ENCODE measurements at places on chromosomes 3 and 15. TPM values are rescaled to one million over a fixed set of nuclear protein-coding genes. Genes with fewer than 3 reads are reported as not detected.

GRCh38 chr3:46953234-46954010 lies 23.1 kb downstream of the CCDC12 start:
- H3K27me3 ChIP-seq = no peaks in the 10 kb centered on the region
- no peak for DNase-seq
- no peak overlapping the region for H3K27ac ChIP-seq

GRCh38 chr3:47976135-47976732 lies 40.0 kb downstream of the MAP4 start:
- H3K27ac ChIP-seq = no peak overlapping the region
- peaks cover 5% of the 10 kb centered on the region for H3K36me3 ChIP-seq
- no peaks in the 10 kb centered on the region for H3K27me3 ChIP-seq
- no peak for DNase-seq

- DNase-seq = no peak
- H3K4me1 ChIP-seq = peaks cover 43% of the 10 kb centered on the region
- H3K36me3 ChIP-seq = no peaks in the 10 kb centered on the region
These were observed 3.4 kb downstream of the HYAL3 start for GRCh38 chr3:50295553-50296431.

- no peak overlapping the region for H3K27ac ChIP-seq
- peak; percentile 15 for DNase-seq
- H3K36me3 ChIP-seq = no peaks in the 10 kb centered on the region
- H3K27me3 ChIP-seq = no peaks in the 10 kb centered on the region
These were observed 397.5 kb upstream of the ATP10A start for GRCh38 chr15:26260517-26261133.

- H3K27ac ChIP-seq = no peak overlapping the region
- no peak overlapping the region for H3K4me3 ChIP-seq
- DNase-seq = no peak
- peaks cover 2% of the 10 kb centered on the region for H3K4me1 ChIP-seq
- H3K36me3 ChIP-seq = peaks cover 18% of the 10 kb centered on the region
These were observed 37.8 kb downstream of the BOC start for GRCh38 chr3:113249111-113249510.

- H3K4me1 ChIP-seq = peaks cover 3% of the 10 kb centered on the region
- no peaks in the 10 kb centered on the region for H3K27me3 ChIP-seq
- peaks cover 6% of the 10 kb centered on the region for H3K36me3 ChIP-seq
- peak overlapping the region; percentile 68 for H3K27ac ChIP-seq
- DNase-seq = peak; percentile 55
These were observed 1.1 kb downstream of the PIAS1 start for GRCh38 chr15:68055224-68055705.

Gene ECE2
- 2.1 TPM for polyA plus RNA-seq

GRCh38 chr3:174126990-174127758 lies 729.6 kb downstream of the NLGN1 start:
- H3K27me3 ChIP-seq = no peaks in the 10 kb centered on the region
- H3K4me3 ChIP-seq = no peak overlapping the region
- DNase-seq = no peak
- no peaks in the 10 kb centered on the region for H3K4me1 ChIP-seq

DNA sequence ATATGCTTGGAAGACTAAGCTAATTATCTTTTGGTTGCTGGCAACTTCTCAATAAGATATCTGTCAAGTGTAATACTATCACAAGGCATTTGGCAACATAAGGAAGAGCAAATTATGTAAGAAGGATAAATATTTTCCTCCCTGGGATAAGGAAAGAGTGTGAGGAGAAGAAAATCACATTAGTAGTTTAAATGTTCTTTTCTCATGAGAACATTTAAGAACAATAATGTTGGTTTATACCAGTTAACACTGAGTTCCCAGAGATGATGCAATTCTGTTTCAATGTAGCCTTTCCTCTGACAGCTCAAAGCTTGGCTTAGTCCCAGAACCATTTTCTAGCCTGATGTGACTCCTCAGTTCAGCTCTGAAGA lies 66.1 kb upstream of the NPHP3 start:
- no peak overlapping the region for H3K4me3 ChIP-seq
- no peaks in the 10 kb centered on the region for H3K4me1 ChIP-seq
- H3K27me3 ChIP-seq = no peaks in the 10 kb centered on the region
- H3K27ac ChIP-seq = no peak overlapping the region

DNA sequence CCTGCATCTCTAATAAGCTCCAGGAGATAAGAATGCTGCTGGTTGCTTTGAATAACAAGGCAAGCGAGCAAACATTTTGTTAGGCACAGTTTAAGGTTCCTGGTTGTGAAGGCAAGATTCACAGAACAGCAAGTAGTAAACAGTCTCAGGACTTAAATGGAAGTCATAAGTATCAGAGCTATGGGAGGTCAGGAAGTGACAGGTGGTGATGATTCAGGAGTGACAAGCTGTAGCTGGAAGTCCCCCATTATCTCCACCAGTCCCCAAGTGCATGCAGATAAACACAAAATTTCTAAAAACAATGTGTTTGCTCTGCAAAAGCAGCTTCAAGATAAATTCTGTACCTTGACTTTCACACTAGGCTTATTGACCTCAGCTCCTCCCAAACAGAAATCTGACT lies 3.3 kb downstream of the FETUB start:
- H3K4me1 ChIP-seq = peaks cover 6% of the 10 kb centered on the region
- no peaks in the 10 kb centered on the region for H3K27me3 ChIP-seq
- no peak overlapping the region for H3K27ac ChIP-seq

DNA sequence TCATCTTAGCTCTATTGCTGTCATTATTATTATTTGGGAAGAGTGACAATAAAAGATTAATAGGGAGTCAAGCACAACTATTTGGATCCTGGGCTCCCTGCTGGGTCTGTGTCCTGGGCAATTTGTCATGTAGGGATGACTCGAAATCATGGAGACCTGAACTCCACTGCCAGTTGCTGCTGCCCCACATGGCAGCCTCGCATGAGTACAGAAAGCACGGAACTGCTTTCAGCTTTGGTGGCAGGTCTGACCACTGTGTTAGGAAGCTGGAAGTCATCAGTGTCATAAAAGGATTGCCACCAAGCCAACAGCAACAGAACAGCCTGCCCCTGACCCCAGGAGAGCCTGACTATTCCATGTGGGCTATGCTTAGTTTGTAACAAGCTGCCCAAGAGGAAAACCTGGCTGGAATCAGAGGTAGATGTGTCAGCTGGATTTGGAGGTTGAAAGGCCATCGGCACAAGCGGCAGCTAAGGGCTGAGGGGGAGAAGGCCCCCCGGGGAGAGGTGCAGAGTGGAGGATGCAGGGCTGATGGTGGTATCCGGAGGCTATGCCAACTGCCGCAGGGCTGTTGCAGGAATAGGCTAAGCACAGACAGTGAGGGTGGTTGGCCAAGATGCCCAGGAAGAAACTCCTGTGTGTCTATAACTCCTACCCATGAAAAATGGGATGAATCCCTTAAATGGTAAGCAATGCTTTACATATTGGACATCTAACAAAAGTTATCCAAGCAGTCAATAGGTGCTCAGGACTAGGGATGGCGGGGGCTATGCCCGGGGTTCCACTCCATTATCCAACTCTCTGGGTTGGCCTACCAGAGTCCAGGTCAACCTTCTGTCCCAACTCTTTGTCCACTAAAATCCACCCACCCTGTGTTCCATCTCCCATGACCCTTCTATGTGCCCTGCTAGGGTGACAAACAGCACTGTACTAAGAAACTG lies 291.6 kb downstream of the ADAMTS17 start:
- DNase-seq = no peak
- no peaks in the 10 kb centered on the region for H3K27me3 ChIP-seq
- H3K4me3 ChIP-seq = no peak overlapping the region

Gene IQCF5
- polyA plus RNA-seq = not detected

Gene ITGB5
- 9.4 TPM for polyA plus RNA-seq

DNA sequence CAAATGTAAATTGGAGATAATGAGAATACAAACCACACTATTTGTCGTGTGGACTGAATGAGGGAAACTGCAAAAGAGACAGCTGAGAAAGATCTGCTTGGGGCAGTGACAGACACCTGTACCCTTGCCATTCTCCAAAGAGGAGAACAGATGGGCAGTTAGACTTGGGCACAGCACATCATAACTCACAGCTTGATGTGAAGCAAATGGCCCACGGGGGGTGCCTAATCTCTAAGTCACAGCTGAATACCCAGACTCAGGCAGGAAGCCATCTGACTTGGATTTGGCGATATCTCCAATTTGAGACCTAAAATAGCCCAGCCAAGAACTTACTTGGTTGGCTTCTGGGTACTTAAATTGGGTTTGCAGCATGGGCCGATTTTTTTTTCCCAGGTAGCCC lies 10.0 kb upstream of the SLC6A11 start:
- no peak overlapping the region for H3K4me3 ChIP-seq
- no peak for DNase-seq
- H3K4me1 ChIP-seq = no peaks in the 10 kb centered on the region

- DNase-seq = no peak
- no peaks in the 10 kb centered on the region for H3K4me1 ChIP-seq
- no peak overlapping the region for H3K27ac ChIP-seq
- no peak overlapping the region for H3K4me3 ChIP-seq
- no peaks in the 10 kb centered on the region for H3K27me3 ChIP-seq
These were observed 7.2 kb upstream of the P2RY12 start for GRCh38 chr3:151391720-151392119.

DNA sequence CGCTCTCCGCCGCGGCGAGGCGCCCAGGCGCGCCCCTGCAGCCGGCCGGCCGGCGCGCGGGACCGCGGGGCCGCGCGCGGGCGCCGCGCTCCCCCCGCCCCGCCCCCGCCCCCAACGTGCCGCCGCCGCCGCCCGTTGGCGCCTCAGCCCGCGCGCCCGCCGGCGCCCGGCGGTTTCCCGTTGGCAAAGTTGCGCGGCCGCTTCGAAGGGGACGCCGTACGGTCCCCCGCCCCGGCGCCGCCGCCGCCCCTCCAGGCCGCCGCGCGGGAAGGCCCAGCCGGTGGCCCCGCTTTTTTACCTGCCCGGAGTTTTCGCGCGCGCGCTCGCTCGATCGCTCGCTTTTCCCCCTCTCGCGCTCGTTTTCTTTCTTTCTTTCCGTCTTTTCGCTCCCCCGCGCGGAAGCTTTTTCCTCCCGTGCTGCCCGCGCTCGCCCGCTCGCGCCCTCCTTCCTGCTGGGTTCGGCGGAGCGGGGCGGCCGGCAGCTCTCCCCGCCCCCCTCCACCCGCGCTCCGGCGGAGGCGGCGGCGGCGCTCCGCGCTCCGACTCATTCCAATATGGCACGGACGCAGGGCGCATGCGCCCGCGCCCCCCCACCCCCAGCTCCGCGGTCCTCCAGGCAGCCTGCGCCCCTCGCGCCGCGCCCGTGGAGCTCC lies at the start of gene SFMBT1:
Gene SFMBT1 (minus strand): TSS at position 556 of the 653 bp plus-strand sequence. CDS start 76,945 bp downstream, outside the sequence.
- peak within 1 kb of the TSS; percentile 96 for H3K27ac ChIP-seq
- H3K4me1 ChIP-seq = peaks cover 4% of the 10 kb centered on the region
- H3K36me3 ChIP-seq = no peaks in the 10 kb centered on the region
- DNase-seq = peak; percentile 63
- no peaks in the 10 kb centered on the region for H3K27me3 ChIP-seq
- peak within 1 kb of the TSS; percentile 84 for H3K4me3 ChIP-seq

GRCh38 chr15:38588672-38589071 lies 24.1 kb upstream of the RASGRP1 start:
- H3K4me3 ChIP-seq = no peak overlapping the region
- no peaks in the 10 kb centered on the region for H3K36me3 ChIP-seq
- H3K27ac ChIP-seq = no peak overlapping the region
- no peaks in the 10 kb centered on the region for H3K27me3 ChIP-seq
- no peak for DNase-seq

GRCh38 chr15:74340150-74340549 lies 27.3 kb downstream of the CYP11A1 start:
- no peak overlapping the region for H3K4me3 ChIP-seq
- no peak overlapping the region for H3K27ac ChIP-seq
- H3K36me3 ChIP-seq = no peaks in the 10 kb centered on the region
- no peak for DNase-seq

Gene ANKUB1
- not detected for polyA plus RNA-seq

Gene NPHP3
- 17.2 TPM for polyA plus RNA-seq

Gene RAB6B
- polyA plus RNA-seq = 7.5 TPM

DNA sequence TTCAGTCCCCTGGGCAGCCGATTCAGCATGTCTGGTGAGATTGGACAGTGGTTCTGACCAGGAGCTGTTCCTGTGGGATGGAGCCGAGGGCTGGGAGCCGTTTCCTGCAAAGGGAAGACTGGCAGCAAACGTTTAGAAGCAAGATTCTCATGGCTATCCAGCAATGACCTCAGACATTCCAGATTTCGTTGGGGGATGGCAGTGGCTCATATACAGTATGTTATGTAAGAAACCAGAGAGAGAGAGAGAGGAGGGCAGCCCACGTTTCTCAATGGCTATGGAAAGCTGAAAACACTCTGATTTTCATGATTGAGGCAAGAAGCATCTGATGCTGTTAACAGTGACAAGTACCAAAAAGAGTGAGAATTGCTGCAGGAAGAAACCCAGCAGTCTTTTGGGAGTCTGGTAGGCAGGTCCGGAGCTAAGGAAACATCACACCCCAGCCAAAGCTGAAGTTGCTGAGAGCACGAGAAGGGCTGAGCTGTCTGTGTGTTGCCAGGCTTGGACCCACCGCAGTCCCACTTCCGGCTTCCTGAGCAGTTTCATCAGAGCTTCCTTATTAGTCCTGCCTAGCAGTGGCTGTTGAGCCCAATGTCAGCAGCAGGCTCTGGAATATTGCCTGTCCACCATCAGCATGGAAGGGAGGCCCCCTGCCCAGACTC lies 25.6 kb upstream of the VPS8 start:
- no peak overlapping the region for H3K27ac ChIP-seq
- DNase-seq = no peak
- no peaks in the 10 kb centered on the region for H3K27me3 ChIP-seq
- no peak overlapping the region for H3K4me3 ChIP-seq
- H3K4me1 ChIP-seq = peaks cover 5% of the 10 kb centered on the region

Gene CAMP
- polyA plus RNA-seq = 2.0 TPM

GRCh38 chr3:29465836-29466235 lies 185.0 kb downstream of the RBMS3 start:
- H3K36me3 ChIP-seq = no peaks in the 10 kb centered on the region
- no peaks in the 10 kb centered on the region for H3K4me1 ChIP-seq
- DNase-seq = no peak

- DNase-seq = peak; percentile 88
- peak overlapping the region; percentile 78 for H3K27ac ChIP-seq
- no peaks in the 10 kb centered on the region for H3K27me3 ChIP-seq
These were observed 48.7 kb upstream of the NR2E3 start for GRCh38 chr15:71761649-71762048.

All from small intestine (tissue), 16 donors.